Skeletal muscle tissue (tissue), 5 donors: ENCODE measurements at places on chromosomes 3 and 15. TPM values are rescaled to one million over a fixed set of nuclear protein-coding genes. Genes with fewer than 3 reads are reported as not detected.

Gene TMEM42
- 7.3 TPM for total RNA-seq

Gene C3orf20
- 0.52 TPM for total RNA-seq

Gene SENP7
- 33.4 TPM for total RNA-seq

Gene ROBO2
- 8.9 TPM for total RNA-seq

Gene DAPK2
- 2.6 TPM for total RNA-seq

Gene HDC
- total RNA-seq = 2.1 TPM

Gene NAALADL2
- total RNA-seq = 17.7 TPM

Gene CORO2B
- total RNA-seq = 1.0 TPM

Gene HCN4
- under 0.01 TPM for total RNA-seq

Gene STRIT1
- total RNA-seq = 1.0 TPM

Gene SLC25A26
- 30.8 TPM for total RNA-seq

Gene NPRL2
- 15.7 TPM for total RNA-seq

Gene GABRR3
- not detected for total RNA-seq

Gene ASB14
- not detected for total RNA-seq

Gene PGBD4
- 1.0 TPM for total RNA-seq
